ENCODE measurements at places on chromosomes 16 and 17.

- no peak for DNase-seq
These were observed 441 bp downstream of the VASN start for GRCh38 chr16:4372001-4372577.

DNA sequence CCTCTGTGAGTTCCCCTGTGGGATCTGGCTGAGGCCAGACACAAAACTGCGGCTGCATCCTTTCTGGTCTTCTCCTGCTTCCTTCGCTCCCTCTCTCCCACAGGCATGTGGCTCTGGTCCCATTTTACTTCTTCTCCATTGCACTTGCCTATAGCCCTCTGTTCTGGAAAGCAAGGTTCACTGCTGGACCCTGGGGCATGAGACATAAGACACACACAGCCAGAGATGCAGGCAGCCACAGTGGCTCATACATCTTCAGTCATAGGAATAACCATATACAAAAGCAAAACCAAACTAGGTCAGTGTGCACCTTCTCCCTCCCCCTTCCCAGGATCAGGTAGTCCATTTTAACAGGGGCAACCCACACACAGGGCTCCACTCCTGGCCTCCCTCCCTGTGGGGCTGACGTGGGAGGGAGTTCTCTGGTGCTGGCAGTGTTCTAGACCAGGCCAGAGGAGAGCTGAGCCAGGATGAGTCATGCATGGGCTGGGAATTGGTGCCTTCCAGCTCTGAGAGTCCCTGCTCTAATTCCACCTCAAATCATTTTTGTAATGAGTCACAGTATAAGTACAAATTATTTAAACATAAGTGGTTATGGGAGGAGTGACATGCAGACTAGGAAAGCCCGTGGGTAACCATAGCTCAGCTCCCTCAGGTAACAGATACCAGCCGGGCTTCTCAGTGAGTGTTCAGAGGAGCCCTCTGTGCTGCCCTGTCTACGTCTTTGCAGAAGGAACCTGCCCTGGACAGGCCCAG, 58.0 kb downstream of the ASIC2 start:
- no peak for DNase-seq

GRCh38 chr17:10336393-10336792, 36.4 kb downstream of the MYH13 start:
- no peak for DNase-seq

- no peak for DNase-seq
These were observed 12.5 kb downstream of the DCAKD start for GRCh38 chr17:45038728-45039634.

GRCh38 chr17:70099884-70100283, 24.9 kb downstream of the KCNJ16 start:
- DNase-seq = no peak

DNA sequence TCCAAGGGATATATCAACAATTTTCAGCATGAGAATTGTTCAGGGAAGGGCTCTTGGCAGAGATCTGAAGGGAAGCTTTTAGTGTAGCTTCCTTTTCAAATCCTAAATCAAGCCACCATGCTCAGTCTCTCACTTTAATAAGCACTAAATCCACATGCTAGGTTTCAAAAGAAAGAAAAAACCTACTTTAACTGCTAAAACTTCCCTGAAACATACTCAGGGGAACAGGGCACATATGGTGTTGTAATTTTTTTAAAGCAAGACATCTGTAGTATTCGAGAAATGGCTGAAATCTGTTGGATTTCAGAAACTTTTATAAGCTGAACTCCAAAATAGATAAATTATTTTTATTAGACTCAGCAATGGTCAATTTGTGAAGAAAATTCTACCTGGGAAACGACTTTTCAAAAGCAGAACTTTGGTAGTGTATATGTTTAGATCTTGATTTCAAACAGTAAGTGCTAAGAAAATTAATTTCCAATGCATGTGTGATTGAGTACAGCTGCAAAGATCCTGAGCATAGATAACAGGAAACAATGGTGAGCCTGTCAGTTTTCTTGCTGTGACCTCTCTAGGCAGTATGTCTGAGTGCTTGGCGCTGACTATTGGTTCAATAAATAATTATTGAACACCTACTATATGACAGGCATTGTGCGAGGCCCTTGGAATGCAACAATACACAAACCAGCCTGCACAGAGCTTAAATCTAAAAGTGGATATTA, 804.5 kb upstream of the SOX9 start:
- no peak for DNase-seq

DNA sequence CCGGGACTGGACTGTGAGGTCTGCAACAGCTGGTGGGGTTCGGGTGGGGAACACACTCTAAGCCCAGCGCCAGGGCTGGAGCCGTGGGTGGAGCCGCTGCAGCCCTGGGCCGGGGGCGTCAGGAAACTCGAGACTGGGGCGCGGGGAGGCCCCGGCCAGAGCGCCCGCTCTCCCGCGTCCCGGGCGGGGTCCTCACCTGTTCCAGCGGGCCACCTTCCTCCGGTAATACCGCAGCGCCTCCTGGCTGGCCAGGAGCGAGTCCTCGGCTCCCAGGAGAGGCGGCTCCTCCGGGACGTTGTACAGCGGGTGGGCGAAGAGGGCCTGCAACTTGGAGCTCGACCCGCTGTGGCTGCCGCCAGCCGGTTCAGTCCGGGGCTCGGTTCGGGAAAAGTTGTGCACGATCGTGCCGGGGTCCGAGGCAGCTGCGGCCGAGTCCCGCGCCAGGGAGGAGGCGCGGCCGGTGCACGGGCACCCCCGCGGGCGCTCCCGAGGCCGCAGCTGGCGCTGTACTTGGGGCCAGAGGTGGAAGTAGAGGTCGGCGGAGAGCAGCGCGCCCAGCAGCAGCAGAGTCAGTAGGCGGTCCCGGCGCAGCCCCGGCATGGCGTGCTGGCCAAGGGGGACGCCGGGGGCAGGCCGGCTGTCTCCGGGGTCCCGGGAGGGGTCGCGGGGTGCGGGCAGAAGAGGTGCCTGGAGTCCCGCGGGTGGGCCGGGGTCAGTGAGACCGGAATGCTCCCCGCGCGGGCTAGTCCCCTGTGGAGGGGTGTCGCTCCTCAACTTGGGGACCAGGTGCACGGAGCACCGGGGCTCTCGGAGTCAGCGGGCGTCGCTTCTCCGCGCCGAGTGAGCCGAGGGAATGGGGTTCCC, 868 bp downstream of the FAM20A start:
- DNase-seq = no peak

DNA sequence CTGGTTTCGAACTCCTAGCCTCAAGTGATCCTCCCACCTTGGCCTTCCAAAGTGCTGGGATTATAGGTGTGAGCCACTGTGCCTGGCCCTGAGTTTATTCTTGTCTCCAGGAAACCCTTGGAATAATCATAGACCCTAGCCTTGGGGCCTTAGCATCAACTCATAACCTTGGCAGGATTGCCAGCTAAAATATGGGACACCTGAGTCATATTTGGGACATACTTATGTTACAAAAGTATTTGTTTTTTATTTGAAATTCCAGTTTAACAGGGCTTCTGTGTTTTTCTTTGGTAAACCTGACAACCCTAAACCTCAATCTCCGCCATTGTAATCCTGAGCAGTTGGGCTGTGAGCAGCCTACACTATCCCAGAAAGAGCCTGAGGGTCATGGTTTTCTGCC, 28.6 kb upstream of the TNS4 start:
- DNase-seq = no peak

GRCh38 chr17:59695945-59696681, 11.1 kb downstream of the PTRH2 start:
- no peak for DNase-seq

DNA sequence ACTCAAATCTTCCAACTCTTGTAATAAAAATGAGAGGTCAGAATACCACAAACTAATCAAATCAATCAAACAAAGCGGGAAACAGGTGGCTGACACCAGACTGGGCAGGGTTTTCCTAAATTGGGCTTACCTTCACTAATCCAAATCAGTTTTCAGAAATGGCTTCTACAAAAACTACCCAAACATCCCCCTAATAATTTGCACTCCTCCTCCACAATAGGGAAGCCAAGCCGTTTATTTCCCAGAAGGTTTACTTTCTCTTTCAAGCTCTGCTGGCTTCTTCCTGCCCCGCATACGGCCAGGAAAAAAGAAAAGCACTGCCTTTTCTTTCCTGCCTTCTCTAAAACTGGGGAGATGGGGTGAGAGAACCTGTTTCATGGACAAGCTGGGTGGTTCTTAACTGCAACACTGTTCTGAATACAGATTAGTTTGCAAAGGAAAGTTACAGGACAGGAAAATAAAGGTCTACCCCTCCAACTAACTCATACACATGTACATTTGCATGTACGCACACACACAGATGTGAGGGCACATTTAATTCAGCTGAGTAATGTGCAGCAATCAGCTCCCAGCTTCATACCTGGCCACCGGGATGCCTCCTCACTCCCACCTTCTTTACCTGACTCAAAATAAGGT, 9.2 kb downstream of the STAT3 start:
- peak; percentile 61 for DNase-seq

DNA sequence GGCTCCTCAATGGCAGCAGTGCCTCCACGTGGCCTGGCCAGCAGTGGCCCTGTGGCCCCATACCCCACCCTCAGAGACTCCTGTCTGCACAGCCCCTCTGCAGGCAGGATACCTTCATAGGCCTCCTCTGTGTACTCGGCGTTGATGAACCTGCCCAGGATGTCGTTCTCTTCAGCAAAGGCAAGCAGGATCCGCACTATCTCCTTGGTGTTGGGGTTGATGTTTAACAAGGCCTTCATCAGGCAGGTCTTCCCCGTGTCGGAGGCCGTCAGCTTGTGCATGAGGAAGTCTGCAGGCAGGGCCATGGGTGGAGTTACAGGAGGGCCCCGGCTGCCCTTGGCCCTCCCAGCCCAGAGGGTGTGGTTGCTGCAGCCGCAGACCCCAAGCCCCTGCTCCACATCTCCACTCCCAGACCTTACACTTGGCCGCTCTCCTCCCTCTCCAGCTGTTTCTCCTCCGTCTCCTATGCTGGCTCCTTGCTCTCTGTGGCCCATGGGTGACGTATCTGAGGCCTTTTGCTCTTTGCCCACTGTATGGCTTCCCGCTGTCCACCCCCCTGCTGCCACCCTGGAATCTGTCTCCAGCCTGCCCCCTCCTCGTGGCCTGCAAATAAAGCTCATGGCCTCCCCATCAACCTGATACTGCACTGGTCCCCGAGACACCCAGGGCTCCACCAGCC, 15.1 kb downstream of the TRPV3 start:
- DNase-seq = no peak
